Keratinocyte (primary cell): ENCODE measurements at places on chromosomes 12 and 14. TPM values are rescaled to one million over a fixed set of nuclear protein-coding genes. Genes with fewer than 3 reads are reported as not detected.

The PSMB5 gene
- 285 to 349 TPM (median 292 TPM) in 3 replicates for polyA plus RNA-seq

The ATXN2 gene
- polyA plus RNA-seq = 16.9 to 24.1 TPM (median 19.6 TPM) in 3 replicates

The ARHGEF25 gene
- 0.12 to 0.26 TPM (median 0.26 TPM) in 3 replicates for polyA plus RNA-seq

The SLC8A3 gene
- not detected in 3 replicates for polyA plus RNA-seq

The PTGER2 gene
- polyA plus RNA-seq = 0.05 to 0.31 TPM (median 0.28 TPM) in 3 replicates

The TAS2R9 gene
- polyA plus RNA-seq = not detected in 3 replicates

The CEBPE gene
- polyA plus RNA-seq = not detected in 3 replicates

The SLC4A8 gene
- 1.1 to 2.3 TPM (median 2.0 TPM) in 3 replicates for polyA plus RNA-seq

The CSRP2 gene
- 50.2 to 76.5 TPM (median 74.9 TPM) in 3 replicates for polyA plus RNA-seq

The EMP1 gene
- polyA plus RNA-seq = 356 to 610 TPM (median 583 TPM) in 3 replicates

The OVCH1 gene
- 0.04 to 0.08 TPM in 2 of 3 replicates, not detected in the other for polyA plus RNA-seq

The MIP gene
- not detected in 3 replicates for polyA plus RNA-seq

The AHSA1 gene
- polyA plus RNA-seq = 189 to 264 TPM (median 247 TPM) in 3 replicates

The PDE3A gene
- 0.01 TPM in 1 of 3 replicates, not detected in the others for polyA plus RNA-seq

The B4GALNT1 gene
- polyA plus RNA-seq = 0.08 to 0.37 TPM (median 0.08 TPM) in 3 replicates

The CCDC88C gene
- 1.8 to 2.4 TPM (median 1.9 TPM) in 3 replicates for polyA plus RNA-seq

GRCh38 chr12:103928682-103929045 lies 1.5 kb upstream of the HSP90B1 start:
- H3K4me1 ChIP-seq = peaks cover 21% of the 10 kb centered on the region
- peak overlapping the region; percentile 92 for H3K27ac ChIP-seq
- peaks cover 4% of the 10 kb centered on the region for H3K36me3 ChIP-seq

DNA sequence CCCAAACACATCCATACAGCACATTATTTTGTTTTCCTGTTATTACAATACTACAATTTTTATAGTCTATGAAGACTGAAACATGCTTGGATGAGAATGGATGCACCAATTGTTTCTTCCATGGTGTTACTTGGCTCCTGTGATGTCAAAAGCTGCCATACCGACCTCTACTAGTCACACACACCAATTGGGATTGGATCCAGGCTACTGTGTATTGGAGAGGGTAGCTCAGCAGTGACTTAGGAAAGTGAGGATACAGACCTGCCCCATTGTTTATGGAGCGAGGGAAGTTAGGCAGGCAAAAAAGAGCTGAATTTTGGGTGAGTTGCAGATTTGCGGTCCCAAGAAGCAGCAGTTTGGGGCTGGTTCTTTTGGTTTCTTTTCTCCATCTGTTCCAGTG lies 30.8 kb upstream of the AKAP6 start:
- no peak for DNase-seq
- H3K27me3 ChIP-seq = no peaks in the 10 kb centered on the region
- no peaks in the 10 kb centered on the region for H3K4me1 ChIP-seq
- H3K4me3 ChIP-seq = no peak overlapping the region

- no peak for DNase-seq
- no peaks in the 10 kb centered on the region for H3K27me3 ChIP-seq
- H3K4me3 ChIP-seq = no peak overlapping the region
- no peak overlapping the region for H3K27ac ChIP-seq
- peaks cover 2% of the 10 kb centered on the region for H3K36me3 ChIP-seq
Measured at GRCh38 chr14:36294543-36294942, 25.9 kb downstream of the MBIP start.

DNA sequence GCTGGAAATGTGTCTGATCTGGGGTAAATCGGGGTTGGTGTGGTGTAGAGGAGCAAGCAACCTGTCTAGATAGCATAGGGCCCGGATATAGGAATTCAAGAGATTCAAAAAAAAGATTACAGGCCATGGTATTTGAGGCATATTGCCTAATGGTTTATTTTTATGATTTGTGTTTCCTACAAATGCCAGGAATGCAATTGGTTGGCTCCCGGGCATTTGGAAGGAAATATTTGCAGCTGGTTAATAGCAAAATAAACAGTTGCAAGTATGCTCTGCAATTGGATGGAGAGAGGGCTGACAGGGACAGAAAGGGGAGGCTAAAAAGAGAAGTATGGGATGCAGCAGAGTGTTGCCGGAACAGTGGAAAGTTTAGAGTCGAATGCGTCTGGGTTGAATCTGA lies 315.6 kb upstream of the ATP2B1 start:
- no peak overlapping the region for H3K27ac ChIP-seq
- H3K4me3 ChIP-seq = no peak overlapping the region
- no peaks in the 10 kb centered on the region for H3K36me3 ChIP-seq
- H3K27me3 ChIP-seq = no peaks in the 10 kb centered on the region

- no peaks in the 10 kb centered on the region for H3K36me3 ChIP-seq
- no peaks in the 10 kb centered on the region for H3K4me1 ChIP-seq
- no peak overlapping the region for H3K27ac ChIP-seq
- no peaks in the 10 kb centered on the region for H3K27me3 ChIP-seq
- DNase-seq = no peak
- H3K4me3 ChIP-seq = no peak overlapping the region
Measured at GRCh38 chr12:77163074-77164038, 98.0 kb upstream of the E2F7 start.

- H3K4me3 ChIP-seq = no peak overlapping the region
- peaks cover 15% of the 10 kb centered on the region for H3K4me1 ChIP-seq
- H3K27me3 ChIP-seq = no peaks in the 10 kb centered on the region
- H3K27ac ChIP-seq = no peak overlapping the region
- no peak for DNase-seq
Measured at GRCh38 chr14:32608857-32609256, 279.8 kb downstream of the AKAP6 start.

GRCh38 chr12:99917711-99918402 lies 66.9 kb downstream of the ANKS1B start:
- no peaks in the 10 kb centered on the region for H3K36me3 ChIP-seq
- no peak overlapping the region for H3K4me3 ChIP-seq
- peaks cover 2% of the 10 kb centered on the region for H3K4me1 ChIP-seq
- H3K27me3 ChIP-seq = no peaks in the 10 kb centered on the region

GRCh38 chr12:46983959-46984841 lies 95.2 kb upstream of the PCED1B start:
- H3K27me3 ChIP-seq = no peaks in the 10 kb centered on the region
- no peak for DNase-seq
- no peaks in the 10 kb centered on the region for H3K36me3 ChIP-seq
- peak overlapping the region; percentile 43 for H3K27ac ChIP-seq
- no peak overlapping the region for H3K4me3 ChIP-seq
- peaks cover 24% of the 10 kb centered on the region for H3K4me1 ChIP-seq

DNA sequence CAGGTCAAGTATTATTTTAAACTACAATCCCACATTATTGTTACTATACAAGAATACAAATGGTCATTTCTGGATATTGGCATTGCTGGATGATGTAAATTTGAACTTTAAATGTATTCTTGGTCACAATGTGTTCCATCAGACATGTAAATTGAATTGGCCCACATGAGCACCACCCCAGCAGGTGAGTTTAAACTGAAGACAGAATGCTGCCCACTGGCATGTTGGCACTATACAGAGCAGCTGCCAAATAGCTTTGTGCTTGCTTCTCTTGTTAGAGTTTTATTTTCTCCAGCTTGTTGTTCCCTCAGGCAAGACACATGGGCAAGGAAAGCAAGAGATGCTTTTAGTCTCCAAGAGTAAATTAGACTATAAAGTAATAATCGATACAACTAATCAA lies 98.6 kb downstream of the C12orf50 start:
- H3K27me3 ChIP-seq = no peaks in the 10 kb centered on the region
- H3K4me3 ChIP-seq = no peak overlapping the region
- DNase-seq = no peak
- no peak overlapping the region for H3K27ac ChIP-seq
- H3K36me3 ChIP-seq = no peaks in the 10 kb centered on the region

GRCh38 chr14:30658645-30659044 lies 36.5 kb downstream of the SCFD1 start:
- DNase-seq = no peak
- H3K36me3 ChIP-seq = peaks cover 7% of the 10 kb centered on the region
- no peaks in the 10 kb centered on the region for H3K27me3 ChIP-seq

GRCh38 chr14:103122947-103123633 lies at the start of gene TNFAIP2:
Gene TNFAIP2 (plus strand): TSS chr14:103123461. CDS start chr14:103126458, 2,997 bp downstream.
- peaks cover 14% of the 10 kb centered on the region for H3K4me1 ChIP-seq
- no peak within 1 kb of the TSS for H3K27ac ChIP-seq
- H3K27me3 ChIP-seq = peaks cover 54% of the 10 kb centered on the region
- no peak within 1 kb of the TSS for H3K4me3 ChIP-seq

- no peak overlapping the region for H3K27ac ChIP-seq
- H3K27me3 ChIP-seq = no peaks in the 10 kb centered on the region
- peak; percentile 58 for DNase-seq
- no peak overlapping the region for H3K4me3 ChIP-seq
- peaks cover 55% of the 10 kb centered on the region for H3K36me3 ChIP-seq
- H3K4me1 ChIP-seq = peaks cover 23% of the 10 kb centered on the region
Measured at GRCh38 chr14:23068789-23069412, 11.6 kb upstream of the CDH24 start.

GRCh38 chr12:62737188-62737587 lies 197.8 kb downstream of the PPM1H start:
- no peak overlapping the region for H3K4me3 ChIP-seq
- no peak overlapping the region for H3K27ac ChIP-seq
- no peak for DNase-seq
- H3K27me3 ChIP-seq = no peaks in the 10 kb centered on the region

GRCh38 chr12:133236144-133236543 lies 467 bp upstream of the ANHX start:
- H3K4me1 ChIP-seq = no peaks in the 10 kb centered on the region
- H3K36me3 ChIP-seq = no peaks in the 10 kb centered on the region
- H3K4me3 ChIP-seq = no peak overlapping the region
- H3K27me3 ChIP-seq = no peaks in the 10 kb centered on the region
- no peak overlapping the region for H3K27ac ChIP-seq

GRCh38 chr14:21475767-21476522 lies 814 bp downstream of the RAB2B start:
- peaks cover 13% of the 10 kb centered on the region for H3K4me1 ChIP-seq
- H3K27ac ChIP-seq = peak overlapping the region; percentile 92
- peak overlapping the region; percentile 97 for H3K4me3 ChIP-seq
- no peaks in the 10 kb centered on the region for H3K36me3 ChIP-seq

DNA sequence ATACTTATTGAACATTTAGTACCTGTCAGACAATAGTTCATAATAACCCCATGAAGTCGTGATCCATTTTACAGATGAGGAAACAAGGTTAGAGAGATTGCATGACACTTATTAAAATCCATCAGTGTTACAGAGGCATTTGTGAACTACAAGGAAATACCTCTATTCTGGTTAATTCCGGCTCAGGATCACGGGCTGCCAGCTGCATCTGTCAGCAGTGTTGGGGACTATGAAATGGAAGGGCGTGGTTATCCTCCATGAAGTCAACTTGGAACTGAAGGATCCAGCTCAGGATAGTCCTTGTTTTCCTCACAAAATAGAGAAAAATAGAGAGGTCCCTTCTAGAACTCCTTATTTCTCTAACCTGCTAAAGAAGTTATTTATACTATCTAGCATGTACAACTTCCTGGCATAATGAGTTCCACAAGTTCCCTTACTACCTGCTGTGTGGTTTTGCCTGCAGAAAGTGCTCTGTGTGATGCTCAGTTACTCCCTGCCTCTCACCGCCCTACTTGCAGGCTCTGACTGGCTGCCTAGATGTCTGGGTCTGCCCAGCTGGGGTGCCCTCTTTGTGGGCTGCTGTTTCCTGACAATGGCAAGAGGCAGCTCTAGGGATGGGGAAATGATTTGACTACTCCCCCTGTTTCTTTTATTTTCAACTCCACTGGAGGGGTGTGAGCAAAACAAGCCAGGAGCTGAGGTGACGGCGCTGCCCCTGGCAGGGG lies 36.8 kb downstream of the PLXNC1 start:
- no peaks in the 10 kb centered on the region for H3K36me3 ChIP-seq
- DNase-seq = no peak
- H3K4me1 ChIP-seq = no peaks in the 10 kb centered on the region
- peaks cover 15% of the 10 kb centered on the region for H3K27me3 ChIP-seq
